Panc1 (cell line): ENCODE measurements at places on chromosomes 3 and 15. TPM values are rescaled to one million over a fixed set of nuclear protein-coding genes. Genes with fewer than 3 reads are reported as not detected.

- DNase-seq: no peak
These were observed 17.5 kb upstream of the RBP1 start for GRCh38 chr3:139557041-139557440.

- no peak for DNase-seq
These were observed 3.5 kb downstream of the SPINT1 start for GRCh38 chr15:40847223-40847961.

- no peak for DNase-seq
These were observed 63.9 kb downstream of the NMD3 start for GRCh38 chr3:161284989-161285388.

DNA sequence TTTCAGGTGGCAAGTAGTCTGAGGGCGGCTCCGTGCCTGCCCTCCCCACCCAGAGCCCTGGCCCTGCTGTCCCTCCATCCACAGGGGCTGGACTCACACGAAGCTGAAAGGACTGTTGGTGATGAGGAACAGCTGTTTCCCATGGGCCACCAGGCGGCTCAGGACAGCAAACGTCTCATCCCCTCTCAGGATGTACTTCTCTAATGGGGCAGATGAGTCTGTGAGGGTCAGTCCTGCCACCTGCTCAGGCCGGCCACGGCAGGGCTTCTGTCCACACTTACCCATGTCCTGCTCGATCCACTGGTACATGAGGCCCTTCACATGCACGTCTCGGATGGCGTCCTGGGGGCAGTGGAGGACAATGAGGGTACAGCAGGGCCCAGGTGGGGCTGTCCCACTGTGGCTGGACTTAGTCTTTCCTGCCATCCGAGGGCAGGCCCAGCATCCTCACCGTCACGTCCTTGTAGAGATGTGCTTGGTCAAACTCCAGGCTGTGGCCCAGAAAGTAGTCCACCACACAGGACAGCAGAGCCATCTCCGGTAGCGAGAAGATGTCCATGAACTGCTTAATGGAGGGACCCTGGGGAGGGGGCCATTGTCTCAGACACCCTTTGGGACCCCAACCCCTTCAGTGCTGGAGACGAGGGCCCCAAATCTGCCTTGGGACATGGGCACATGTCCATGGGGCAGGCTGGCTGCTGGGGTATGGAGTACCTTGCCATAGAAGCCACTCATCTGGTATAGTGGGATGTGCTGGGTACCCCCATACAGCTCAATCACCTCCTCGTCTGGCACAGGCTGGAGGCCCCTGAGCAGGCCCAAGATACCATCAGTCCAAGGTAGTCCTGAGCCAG, 5.7 kb downstream of the NT5DC2 start:
- DNase-seq: no peak

GRCh38 chr15:22780267-22780666, 6.2 kb upstream of the NIPA1 start:
- DNase-seq: no peak

- no peak for DNase-seq
These were observed 33.8 kb upstream of the FAH start for GRCh38 chr15:80118956-80119355.

DNA sequence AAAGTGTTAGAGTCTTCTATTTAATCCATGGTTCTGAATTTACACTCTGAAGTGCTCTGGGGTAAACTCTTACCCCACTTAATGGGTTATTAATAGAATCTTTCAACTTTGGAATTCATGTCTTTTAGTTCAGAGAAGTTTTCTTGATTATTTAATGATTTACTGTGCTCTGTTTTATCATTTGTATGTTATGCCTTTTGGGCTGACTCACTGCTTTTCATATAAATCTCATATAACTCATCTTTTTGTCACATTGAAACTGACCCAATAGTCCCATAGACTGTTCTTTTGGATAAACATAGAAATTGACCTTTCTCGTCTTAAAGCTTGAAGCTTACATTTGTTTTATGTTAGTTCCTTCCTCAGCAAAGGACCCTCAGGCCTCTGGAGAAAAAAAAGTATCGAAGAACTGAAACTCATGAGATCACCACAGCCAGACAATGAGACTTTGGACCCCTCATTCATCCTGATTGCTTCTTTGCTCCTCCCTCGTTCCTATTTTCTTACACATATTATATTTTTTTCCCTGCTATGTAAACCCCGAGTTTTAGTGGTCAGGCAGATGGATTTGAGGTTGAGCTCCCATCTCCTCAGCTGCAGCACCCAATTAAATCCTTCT, 229.1 kb upstream of the CBLB start:
- DNase-seq: no peak

DNA sequence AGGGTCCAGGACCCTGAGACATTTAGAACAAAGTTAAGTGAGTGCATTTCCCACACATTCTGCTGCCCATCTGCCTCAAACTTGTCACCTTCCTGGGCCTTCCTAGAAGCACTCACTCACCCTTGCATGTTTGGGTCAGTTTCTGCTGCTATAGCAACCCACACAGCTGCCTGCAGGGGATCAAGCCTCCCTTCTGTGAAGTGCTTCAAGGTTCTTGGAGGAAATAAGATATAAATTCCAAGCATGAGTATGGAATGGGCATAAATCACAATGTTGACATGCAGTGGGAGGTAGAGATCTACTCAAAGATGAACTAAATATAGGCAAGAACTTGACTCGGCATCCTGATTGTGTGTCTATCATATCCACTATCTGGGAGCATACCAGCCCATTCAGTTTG, 140.4 kb downstream of the SLC9A9 start:
- DNase-seq: no peak

GRCh38 chr15:98812716-98813446, 164.5 kb downstream of the IGF1R start:
- no peak for DNase-seq

- no peak for DNase-seq
These were observed 67.9 kb downstream of the FEM1B start for GRCh38 chr15:68345481-68345880.

DNA sequence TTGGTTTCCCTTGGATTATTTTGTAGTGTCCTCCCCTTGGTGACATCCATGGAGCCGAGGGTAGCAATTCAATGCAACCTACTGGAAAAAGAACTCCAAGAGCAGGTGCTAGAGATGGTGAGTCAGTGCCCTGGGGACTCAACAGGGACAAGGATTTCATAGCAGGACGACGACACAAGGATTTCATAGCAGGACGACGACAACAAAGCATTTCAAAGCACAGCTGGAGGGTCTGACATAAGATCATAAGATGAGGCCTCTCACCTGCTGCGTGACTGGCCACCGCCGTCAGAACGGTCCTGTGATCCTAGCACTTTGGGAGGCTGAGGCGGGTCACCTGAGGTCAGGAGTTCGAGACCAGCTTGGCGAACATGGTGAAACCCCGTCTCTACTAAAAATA, 22.5 kb downstream of the NRROS start:
- no peak for DNase-seq

- DNase-seq: no peak
These were observed 234.9 kb downstream of the CACNA2D3 start for GRCh38 chr3:54357301-54357700.

The POPDC2 gene
- total RNA-seq: 0.15 TPM

The ADAMTS17 gene
- 1.6 TPM for total RNA-seq

The ARPIN gene
- 6.3 TPM for total RNA-seq

The LRRC15 gene
- total RNA-seq: 0.28 TPM

The STX19 gene
- total RNA-seq: not detected

The SNTN gene
- not detected for total RNA-seq

The C2CD4B gene
- 0.26 TPM for total RNA-seq

The THBS1 gene
- 61.9 TPM for total RNA-seq
